NCI-H2171 (cell line): ENCODE measurements at places on chromosomes 7 and 10.

DNA sequence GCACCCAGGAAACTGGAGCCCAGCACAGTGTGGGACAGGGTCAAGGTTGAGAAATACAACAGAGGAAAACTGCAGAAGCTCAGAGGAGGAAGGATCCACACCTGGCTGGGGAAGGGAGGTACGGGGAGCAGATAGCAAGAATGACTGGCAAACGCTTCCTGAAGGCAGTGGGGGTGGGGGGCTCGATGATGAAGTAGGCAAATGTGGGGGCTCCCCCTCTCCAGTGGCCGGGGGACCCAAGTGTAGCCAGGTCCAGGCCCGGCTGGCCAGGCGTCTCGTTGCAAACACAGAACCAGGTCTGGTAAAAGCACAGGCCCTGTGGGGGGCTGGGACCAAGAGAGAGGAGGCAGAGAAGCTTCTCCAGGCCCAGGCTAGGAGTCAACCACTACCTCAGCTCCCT, 7.7 kb downstream of the CHST15 start:
- no peak for DNase-seq

- DNase-seq, result no peak
These were observed 318.1 kb downstream of the KCNMA1 start for GRCh38 chr10:77319557-77319956.

DNA sequence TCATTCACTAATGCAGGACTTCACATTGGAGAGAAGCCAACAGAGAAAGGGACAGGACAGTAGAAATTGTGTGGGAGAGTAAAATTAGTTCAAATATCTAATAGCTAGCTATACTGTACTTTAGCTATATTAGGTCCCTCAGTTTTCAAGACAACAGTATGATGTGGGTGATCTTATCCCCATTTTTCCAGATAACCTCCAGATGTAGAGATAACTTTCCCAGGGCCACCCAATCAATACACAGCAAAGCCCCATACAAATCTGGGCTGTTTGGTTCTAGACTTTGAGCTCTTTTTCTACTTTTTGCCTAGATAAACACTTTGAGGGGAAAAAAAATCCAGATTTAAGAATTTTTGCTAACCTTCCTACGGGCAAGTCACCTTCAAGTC, 482 bp upstream of the CLDN12 start:
- DNase-seq, result no peak

DNA sequence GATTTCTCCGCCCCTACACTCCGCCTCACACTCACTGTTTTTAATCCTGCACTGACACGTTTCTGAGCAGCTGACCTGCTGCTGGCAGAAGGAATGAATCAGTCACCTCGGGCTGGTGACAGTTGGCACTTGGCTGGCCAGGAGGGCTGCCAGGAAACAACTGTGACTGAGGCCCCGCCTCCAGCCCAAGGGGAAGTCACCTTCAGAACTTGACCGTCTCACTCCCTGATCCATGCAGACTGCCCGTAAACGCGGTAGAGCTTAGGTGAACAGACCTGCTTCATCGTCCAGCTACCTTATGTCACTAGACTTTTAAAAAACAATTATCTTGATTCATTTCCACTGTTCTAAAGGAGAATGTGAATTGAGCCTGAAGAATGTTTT, 107.5 kb downstream of the DOCK1 start:
- peak; percentile 18 for DNase-seq

DNA sequence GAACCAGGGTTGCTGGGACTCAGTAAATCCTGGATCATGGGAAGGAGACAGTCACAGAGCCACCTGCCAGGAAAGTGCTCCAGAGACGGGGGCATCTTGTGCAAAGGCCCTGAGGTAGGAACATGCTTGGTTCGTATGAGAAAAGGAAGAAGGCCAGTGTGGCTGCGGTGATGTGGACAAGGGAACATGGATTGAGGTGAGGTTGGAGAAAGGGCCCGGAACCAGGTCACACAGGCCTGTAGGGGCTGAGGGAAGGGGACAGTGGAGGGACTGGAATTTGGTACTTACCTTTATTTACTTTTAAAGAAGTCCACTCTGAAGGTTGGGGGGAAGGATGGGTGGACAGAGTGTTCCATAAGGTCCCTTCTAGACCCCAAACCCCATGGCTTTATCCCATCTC, 32.9 kb upstream of the CXCL12 start:
- DNase-seq, result no peak
